Activated naive CD8-positive, alpha-beta T cell treated with anti-CD3 and anti-CD28 coated beads, Interleukin-2, amount 10 ng/mL, durations not matched to agents 7 days and 5 days (primary cell): ENCODE measurements at places on chromosomes 3 and 15.

GRCh38 chr15:88302373-88302772 lies 45.8 kb upstream of the NTRK3 start:
- no peak for DNase-seq

- no peak for DNase-seq
Observed at GRCh38 chr3:39171860-39172259, 18.5 kb upstream of the CSRNP1 start.

DNA sequence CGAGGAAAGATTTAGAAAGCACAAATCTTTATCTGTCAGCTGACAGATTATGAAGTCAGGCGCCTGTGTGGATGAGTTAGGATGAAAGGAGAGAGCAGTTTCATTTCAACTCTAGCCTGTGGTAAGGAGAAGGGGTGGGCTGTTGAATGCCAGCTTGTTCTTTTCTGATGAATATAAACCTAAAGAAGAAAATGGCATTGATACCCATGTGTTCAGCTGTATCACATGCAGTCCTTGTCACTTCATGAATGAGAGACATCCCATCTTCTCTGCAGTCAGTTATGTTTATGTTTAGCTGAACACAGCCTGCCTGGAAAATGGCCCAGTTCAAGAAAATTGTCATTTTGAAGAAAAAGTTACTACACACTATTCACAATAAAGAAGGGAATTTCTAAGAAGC lies 345.7 kb upstream of the RBMS3 start:
- DNase-seq: no peak

- DNase-seq: no peak
Observed at GRCh38 chr3:54875596-54876268, 52.1 kb downstream of the LRTM1 start.

DNA sequence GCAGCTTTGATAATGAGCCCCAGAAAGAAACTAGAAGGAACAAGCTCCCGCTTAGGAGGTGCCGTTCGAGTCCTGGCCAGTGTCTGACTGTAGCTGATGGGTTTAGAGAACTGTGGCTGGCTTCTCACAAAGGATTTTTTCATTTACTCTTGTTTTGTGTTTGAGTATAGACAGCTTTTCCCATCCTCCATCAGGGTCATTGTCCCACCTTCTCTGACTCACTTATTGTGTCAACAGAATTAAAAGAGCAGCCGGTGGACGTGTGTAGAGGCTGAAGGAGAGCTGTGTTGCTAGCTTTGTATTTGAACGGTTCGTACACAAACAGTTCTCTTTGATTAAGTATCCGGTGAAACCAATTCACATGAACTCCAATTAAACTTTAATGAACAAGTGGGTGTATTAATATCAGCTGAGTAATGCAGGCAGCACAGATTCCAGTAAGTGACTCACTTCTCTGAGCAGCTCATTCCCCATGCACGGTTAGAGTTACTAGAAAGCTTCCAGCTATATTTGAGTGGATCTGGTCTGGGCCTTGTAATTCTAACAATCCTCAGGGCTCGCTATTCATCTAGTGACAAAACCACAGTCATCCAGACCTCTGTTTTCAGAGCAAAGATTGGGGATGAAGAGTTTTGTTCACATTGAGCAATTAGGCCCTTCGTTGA lies 141.0 kb downstream of the LPP start:
- no peak for DNase-seq

DNA sequence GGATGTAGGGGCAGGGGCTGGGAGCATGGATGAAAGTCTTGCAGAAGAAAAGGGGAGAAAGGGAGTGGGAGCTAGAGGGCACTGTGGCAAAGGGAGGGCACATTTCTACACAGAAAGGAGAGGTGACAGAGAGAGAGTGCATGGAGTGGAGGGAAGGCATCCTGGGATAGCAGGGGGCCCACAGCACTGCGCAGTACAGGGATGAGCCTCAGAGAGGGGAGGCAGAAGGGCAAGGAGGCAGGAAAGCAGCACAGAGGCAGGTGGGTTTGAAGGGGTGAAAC lies 5.4 kb downstream of the STOML1 start:
- DNase-seq: no peak

DNA sequence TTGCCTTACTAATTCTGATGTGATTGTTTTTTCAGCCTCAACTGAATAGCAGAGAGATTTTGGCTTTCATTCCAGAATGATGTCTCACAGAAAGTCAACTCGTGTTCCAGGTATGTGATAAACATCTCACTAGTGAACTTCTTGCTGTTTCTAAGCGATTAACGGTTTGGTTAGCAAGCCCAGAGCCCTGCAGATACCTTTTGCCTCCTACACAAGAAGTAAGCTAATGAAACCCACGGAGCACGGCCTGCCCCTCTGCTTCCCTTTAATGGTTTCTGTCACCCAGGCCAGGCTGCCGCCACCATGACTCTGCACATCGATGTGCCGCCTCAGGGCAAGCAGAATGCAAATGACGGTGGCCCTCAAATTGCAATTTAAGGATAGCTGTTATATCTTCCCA lies 155.9 kb upstream of the ICE2 start:
- DNase-seq: no peak

DNA sequence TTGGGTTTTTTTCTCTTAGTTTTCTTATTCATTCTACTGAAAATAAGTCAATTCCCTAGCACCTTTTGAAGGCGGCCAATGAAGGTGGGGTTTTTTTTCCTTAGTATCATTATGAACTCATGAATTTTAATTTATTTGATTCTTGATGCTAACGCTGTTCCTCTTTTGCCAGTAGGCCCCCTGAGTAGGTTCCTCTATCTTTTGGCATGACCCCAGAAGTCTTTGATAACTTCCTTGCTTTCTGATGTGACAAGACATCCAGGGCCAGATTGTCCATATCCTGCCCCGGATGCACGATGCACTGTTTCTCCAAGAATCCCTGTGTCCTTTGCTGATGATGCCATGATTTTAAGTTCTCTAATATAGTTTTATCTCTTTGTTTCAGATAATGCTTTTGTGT lies 20.6 kb downstream of the LRRK1 start:
- no peak for DNase-seq

DNA sequence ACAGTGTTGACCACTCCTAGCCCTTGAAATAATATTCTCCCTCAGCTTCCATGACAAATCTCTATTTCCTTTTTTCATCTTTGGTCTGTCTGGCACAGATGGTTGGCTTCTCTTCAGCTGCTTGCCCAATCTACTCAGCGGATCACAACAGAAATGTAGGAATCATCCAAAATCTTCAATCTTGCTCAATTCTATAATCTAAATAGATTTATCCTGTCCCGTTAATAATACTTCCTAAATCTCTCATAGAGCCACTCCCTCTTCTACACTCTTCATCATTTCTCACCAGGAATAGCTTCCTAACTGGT lies 3.8 kb downstream of the PEAK1 start:
- no peak for DNase-seq

DNA sequence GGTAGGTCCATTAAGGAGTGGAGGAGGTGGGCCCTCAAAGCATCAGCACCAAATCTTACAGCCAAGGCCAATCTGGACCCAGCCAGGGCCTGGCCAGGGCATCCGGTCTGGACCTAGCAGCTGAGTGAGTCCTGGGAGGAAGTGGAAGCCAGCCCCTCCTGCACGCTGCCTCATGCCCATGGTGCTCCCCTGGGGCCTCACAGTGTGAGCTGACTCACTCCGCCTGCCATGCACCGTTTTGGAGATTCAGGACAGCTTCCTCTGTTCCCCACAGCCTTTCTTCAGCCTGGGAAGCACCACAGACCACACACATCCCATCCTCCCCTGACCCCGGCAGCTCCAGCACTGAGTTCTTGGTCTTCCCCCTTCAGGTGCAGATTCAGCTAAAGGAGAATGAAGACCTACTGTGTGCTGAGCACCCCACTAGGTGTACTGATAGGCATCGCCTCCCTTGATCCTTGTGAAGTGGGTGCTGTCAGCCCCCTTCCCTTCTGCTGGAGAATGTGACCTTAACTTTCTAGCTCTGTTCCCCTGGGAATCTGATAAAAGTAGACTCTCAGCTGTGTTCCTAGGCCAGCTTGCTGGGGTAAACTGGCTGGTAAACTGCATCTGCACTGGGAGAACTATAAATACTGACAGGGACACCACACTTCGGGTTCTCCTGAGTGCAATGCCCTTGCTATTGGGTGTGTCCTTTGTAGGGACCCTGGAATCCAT lies 36.8 kb upstream of the SEC13 start:
- no peak for DNase-seq

DNA sequence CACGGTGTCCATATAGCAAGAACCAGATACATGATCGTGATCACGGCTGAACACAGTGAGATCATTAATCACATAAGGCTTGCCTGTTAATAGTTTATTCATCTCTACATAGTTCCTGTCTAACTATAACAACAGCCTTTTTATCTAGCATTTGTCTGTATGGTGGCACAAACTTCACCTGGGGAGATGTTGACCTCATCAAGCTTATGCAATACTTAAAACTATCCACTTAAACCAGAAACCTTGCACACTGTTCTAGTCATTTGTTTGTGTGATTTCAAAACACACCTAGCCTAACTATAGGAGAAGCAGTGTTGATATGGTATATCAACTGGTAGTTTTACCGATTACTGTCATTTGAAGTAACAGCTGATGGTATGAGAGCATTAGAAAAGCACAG lies 124.8 kb downstream of the VPS13C start:
- DNase-seq: no peak

DNA sequence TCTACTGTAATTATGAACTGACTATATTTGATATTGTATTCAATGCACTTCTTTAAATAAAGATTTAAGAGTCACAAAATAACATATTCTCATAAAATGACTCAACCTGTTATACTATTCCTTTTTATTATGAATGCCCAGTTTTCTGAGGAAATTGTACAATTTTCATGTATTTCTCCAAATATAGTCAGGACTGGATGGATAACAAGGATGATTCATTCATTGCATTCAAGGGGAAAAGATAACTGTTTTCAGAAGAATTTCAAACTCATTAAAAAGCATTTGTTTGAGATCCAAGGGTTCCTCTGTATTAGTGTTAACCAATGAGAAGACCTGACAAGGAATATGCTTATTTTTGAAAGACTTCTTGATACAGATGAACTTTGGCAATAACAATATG lies 163.7 kb downstream of the MEIS2 start:
- DNase-seq: no peak

DNA sequence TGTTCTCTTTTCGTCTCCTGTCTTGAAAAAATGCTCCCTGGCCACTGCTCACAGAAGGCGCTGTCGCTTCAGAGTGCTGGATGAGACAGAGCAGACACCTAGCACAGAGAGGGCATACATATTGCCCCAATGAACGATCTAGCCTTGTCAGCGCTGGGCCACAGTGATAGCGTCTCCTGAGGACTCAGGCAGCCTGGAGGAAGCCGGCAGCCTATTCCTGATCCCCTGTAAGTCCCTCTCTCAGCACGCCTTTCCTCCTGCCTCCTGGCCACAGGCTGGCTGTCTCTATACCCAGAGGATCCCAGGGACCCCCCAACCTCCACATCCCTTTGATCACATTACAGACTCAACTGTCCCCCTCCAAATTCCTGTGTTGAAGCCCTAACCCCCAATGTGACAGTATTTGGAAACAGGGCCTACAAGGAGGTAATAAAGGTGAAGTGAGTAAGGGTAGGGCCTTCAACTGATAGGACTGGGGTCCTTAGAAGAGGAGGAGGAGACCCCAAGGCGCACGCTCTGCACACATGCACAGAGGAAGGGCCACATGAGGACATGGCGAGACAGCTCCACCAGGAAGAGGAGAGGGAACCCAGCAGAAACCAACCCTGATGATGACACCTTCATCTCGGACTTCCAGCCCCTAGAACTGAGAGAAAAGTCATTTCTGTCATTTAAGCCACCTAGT lies 7.5 kb downstream of the PLA2G4F start:
- peak; percentile 15 for DNase-seq

DNA sequence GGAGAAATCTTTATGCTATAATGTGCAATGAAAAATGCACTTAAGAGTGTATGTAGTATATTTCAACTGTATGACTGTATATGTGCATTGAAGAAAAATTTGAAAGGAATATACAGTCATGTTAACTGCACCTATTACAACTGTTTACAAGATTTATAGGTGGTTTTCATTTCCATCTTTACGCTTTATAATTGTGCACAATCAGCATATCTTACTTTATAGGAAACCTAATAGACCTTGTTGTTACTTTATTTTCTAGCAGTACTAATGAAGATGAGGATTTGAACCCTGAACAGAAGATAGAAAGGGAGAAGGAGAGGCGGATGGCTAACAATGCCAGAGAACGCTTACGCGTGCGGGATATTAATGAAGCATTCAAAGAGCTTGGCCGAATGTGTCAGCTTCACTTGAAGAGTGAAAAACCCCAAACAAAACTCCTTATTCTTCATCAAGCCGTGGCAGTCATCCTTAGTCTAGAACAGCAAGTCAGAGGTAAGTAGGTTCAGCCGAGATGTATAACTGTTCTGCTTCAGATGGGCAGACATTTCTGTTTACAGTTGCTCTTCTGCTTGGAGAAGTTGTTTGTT lies 103.4 kb upstream of the CGNL1 start:
- DNase-seq: no peak

DNA sequence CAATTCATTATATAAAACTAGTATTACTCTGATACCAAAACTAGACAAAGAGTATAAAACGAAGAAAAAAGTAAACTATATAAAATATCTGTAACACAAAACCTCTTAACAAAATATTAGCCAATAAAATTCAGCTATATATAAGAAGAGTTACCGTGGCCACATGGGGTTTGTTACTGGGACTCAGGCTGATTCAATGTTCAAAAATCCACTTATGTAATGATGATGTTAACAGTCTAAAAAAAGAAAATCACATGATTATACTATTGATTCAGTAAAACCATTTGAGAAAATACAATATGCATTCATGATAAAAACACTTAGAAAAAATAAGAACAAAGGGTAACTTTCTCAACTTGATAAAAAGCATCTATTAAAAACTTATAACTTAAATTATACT lies 18.3 kb downstream of the P2RY1 start:
- no peak for DNase-seq

GRCh38 chr3:141523615-141524375 lies 37.0 kb downstream of the RASA2 start:
- no peak for DNase-seq

- DNase-seq: no peak
Observed at GRCh38 chr3:31659246-31659645, 126.5 kb downstream of the STT3B start.

GRCh38 chr3:73437828-73438227 lies 186.9 kb downstream of the PDZRN3 start:
- DNase-seq: no peak

DNA sequence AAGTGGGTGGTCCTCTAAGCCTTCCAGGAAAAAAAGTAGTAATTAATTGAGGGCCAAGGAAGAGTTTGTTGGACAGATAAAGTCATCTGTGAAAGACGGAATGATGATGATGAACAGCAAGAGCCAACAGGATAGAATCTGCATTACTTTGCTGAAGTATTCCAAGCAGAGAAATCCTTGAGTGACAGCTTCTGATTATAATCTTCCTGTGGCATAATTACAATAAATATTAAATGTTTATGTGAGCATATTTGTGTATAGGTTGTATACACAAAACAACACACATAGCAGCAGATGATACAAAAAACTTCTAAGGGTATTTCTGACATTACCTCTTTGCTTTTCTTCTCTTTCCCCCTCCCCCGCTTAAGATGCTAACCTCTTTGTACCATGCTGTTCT lies 147.6 kb downstream of the SPATA16 start:
- DNase-seq: no peak
